Glutamatergic neuron (in vitro differentiated cells): ENCODE measurements at places on chromosomes 2 and 18. TPM values are rescaled to one million over a fixed set of nuclear protein-coding genes. Genes with fewer than 3 reads are reported as not detected.

GRCh38 chr2:166628478-166629136, 134.6 kb upstream of the SCN7A start:
- no peak for DNase-seq

DNA sequence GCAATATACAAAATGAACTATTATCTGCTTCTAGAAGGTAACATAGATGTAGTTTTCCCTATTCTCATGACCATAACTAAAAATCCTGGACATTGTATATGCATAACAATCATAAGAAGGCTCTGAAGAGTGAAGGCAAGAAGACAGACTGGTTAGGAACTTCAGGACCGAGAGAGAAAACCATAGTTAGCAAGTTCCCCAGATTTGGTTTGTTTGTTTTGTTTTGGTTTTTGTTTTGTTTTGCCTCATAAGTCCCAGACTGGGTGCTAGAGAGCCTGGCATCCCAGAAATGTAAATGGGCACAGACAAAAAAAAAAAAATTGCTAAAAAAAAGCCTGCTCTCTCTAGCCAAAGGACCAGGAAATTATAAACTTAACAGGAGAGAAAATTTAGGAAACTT, 192.2 kb upstream of the FBXO11 start:
- no peak for DNase-seq

GRCh38 chr2:130726614-130727180, 2.2 kb upstream of the GPR148 start:
- DNase-seq: no peak

DNA sequence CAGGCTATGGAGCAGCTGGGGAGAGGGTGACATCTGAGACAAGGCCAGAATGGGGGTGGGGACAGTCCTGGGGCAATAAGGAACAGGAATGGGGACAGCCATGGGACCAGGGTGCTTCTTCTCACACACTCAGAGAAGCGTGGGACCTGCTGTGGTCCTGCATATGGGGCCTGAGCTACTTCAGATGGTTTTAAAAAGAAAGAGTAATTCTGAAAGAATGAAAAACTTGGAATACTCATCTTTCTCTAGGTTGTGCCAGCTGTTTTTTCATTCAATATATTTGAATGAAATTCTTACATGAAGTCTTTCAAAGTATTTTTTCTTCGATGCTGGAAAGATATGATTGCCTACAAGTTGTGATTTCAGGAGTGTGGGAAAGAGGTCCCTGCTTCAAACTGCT, 227.5 kb upstream of the APCDD1 start:
- no peak for DNase-seq

DNA sequence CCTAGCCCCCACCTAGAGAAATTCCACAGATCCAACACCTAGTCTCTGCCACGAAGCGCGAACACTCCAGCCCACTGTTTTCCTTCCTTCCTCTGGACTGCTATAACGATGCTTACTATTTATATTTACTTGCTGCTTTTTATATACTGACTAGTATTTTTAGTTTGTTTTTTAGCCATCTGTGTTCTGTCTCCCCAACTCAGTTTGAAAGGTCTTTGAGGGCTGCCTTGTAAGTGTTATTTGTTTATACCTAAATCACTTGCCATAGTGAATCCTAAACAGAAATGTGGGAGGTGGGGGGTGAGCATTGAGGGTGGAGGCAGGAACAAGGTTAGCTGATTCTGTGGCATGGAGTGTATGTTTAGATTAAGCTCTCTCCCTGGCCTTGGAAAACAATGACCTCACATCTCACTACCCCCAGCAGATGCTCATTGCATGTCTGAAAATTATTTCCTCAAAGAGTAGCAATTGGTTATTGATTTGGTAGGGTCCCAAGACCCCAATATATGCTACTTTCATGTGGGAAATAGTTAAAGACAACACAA, 1.1 kb upstream of the NCKAP5 start:
- no peak for DNase-seq

DNA sequence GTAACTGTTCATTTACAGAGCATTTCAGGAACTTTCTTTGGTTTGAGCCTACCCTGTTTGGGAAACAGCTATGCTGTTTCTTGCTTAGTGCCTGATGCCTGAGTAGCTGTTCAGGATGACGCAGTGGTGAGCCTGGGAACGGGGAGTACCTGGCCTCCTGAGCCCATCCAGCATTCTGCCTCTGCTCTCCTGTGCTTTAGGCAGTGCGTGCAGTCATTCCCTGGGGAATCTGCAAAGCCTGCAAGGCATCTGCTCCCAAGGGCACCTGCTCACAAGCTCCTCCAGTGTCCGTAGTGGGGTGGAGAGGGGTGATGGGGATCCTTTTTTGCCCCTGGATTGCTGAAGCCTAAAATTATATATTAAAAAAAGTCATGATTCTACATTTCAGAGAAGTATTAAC, 68.8 kb downstream of the RAPGEF4 start:
- DNase-seq: no peak

- no peak for DNase-seq
Observed at GRCh38 chr2:173223871-173224270, 130.8 kb upstream of the CDCA7 start.

GRCh38 chr18:36693931-36694620, 134.7 kb downstream of the TPGS2 start:
- DNase-seq: no peak

DNA sequence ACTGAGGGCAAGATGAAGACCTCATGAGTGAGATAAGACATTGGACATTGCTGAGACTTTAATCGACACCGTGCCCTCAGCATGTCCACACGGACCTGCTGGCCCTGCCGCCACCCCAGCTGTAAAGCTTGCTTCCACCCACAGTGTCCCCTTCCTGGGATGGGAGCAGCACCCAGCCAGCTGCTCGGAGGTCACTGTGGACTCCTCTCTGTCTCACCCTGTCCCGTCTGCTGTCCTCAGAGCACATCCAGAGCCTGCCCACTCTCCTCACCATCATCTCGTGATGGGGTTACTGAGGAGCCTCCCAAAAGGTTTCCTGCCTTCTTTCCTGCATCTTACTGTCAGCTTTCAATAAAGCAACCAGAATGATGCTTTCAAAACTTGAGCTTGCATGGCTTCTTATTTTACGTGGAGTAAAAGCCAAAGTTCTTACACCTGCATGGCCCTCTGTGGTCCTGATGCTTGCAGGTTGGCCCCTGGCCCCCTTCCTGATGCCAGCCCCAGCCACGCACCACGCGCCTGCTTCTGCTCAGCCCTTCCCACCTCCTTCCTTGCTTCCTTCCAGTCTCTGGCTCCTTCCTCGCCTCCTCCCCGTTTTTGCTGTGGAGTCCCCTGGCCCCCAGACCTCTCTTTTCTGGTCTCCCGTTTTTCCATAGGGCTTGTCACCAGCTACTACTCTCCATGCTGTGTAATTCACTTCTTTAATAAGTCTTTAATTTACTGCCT, 67.0 kb downstream of the DGKD start:
- no peak for DNase-seq

GRCh38 chr2:210503001-210503623, 26.6 kb upstream of the LANCL1 start:
- DNase-seq: peak; percentile 70

DNA sequence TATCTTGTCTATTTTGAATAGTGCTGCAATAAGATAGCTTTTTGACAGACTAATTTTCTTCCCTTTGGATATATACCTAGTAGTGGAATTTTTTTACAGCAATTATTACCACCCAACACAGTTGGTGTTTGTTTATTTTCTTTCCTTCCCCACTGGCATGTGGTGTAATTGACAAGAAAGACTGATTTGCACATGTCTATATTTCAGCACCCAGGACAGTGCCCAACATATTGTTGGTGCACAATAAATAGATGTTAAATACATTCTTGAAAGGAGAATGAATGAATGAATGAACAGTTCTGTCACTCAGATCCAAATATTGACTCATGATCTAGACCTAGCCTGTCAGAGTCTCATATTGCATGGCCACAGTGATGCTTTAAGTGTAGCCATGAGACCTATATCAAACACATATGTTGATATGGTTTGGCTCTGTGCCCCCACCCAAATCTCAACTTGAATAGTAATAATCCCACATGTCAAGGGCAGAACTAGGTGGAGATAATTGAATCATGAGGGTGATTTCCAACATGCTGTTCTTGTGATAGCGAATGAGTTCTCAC, 538.2 kb downstream of the NYAP2 start:
- DNase-seq: no peak

DNA sequence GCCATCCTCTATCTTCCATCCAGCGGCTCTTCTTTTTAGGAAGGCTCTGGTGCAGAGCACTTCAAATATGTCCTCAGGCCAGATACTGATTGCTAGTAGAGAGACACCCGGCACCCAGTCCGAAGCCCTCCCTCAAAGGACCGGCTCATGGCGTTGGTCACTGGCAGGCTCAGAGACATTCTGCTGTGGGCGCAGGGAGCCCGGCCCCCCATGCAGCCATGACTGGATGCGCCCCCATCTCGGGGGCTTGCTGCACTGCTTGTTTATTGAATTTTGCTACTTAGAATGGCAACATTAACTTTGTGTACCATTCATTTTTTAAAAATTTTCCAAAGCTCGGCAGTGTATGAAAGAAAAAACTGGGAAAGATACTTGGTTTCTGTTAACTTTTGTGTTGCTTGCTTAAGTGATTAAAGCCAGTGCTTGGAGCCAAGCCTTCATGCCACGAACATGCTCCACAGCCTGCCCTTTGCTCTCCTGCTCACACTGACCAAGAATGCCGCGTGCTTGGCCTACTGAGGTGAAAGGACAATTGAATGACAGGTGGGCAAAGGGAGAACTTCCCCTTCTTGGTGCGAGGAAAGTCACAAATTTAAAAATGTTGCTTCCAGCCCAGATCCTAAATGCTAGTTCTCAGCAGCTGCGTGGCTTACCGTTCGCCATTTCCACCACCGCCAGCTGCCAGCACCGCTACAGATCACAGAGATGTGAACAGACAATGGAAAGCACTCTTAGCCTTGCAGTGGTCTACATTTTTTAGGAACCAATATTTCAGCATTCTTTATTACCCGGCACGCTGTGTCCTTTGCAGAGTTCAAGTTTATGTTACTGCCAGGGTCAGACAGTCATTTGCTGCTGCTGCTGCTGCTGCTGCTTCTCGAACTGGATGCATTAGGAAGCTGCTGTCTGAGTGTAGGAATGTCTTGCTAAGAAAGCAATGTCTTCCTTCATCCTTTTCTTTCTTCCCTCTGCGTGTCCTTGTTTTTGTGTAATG, 76.7 kb downstream of the FAM210A start:
- no peak for DNase-seq

DNA sequence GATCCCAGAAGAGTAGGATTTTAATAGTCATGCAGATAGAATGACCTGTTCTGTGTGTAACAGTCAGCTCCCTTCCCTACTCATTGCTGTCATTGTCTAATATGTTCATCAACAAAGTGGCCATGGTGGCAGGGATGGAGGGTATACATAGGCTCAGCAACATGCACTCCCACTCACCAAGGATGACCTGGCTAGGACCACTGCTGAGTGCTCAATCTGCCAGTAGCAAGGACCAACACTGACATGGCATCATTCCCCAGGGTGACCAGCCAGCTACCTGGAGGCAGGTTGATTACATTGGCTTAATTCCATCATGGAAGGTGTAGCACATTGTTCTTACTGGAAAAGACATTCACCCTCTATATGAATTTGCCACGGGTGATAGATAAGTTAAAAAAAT, 401.7 kb upstream of the CELF4 start:
- DNase-seq: no peak

- DNase-seq: no peak
Observed at GRCh38 chr2:203783496-203784203, 77.2 kb downstream of the CD28 start.

- DNase-seq: no peak
Observed at GRCh38 chr18:79136742-79137141, 67.5 kb downstream of the ATP9B start.

GRCh38 chr2:171249689-171250088, 89.0 kb upstream of the TLK1 start:
- no peak for DNase-seq

- DNase-seq: no peak
Observed at GRCh38 chr18:42080340-42080739, 125.3 kb downstream of the PIK3C3 start.

DNA sequence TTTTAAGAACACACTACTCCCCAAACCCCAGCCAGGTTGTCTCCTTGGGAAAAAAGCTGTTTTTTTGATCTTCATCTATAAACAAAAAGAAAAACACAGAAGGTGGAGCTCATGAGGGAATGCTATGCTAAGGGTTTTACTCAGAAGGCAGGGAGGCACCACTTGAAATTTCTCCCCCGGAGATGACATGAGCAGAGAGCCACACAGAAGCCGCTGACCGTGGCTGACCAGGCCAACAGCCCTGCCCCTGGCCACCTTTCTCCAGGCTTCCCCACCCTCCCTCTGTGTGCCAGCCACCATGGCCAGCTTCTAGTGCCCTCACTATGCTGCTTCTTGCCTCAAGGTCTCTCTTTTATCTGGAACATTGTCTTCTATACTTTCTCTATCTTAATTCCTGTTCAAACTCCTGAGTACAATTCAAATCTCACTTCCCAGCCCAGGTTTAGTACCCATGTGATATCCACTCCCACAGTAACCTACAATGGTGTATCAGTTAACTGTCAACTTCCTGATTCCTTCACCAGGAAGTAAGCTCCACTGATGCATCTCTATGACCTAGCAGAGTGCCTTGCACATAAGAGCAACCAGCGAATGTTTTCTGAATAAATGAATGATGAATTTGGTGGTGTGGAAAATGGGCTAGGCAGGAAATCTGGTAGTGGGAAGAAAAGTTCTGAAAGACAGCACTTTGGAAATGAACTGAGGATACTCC, 15.3 kb downstream of the LAPTM4A start:
- DNase-seq: no peak

GRCh38 chr18:74869904-74870863, 272.5 kb downstream of the ZNF407 start:
- no peak for DNase-seq

DNA sequence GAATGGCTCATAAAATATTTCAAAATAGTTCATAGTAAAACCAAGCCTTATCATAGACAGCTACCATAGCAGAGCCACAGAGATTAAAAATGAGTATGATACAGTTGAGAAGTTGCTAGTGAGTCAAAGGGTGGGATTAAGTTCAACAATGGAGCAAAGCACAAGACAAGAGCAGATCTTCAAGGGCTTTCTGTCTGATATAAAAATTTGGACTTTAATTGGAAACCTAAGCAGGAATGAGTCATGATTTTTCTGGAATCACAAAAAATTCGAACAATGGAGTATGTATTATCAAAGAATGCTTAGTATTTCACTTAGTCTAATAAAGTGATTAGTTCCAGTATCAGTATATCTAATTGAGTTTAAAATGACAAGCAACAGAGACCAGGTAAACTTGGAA, 487.3 kb upstream of the NETO1 start:
- DNase-seq: no peak

Gene EFR3B
- 22.9 TPM for total RNA-seq

Gene SERPINB10
- total RNA-seq: not detected

Gene SLC38A11
- total RNA-seq: not detected

Gene ZNF407
- total RNA-seq: 15.8 TPM

Gene NAT8
- total RNA-seq: not detected

Gene SH3RF3
- 1.7 TPM for total RNA-seq

Gene CPO
- not detected for total RNA-seq

Gene CCDC85A
- 12.1 TPM for total RNA-seq

Gene SLC4A5
- 8.2 TPM for total RNA-seq
